Common myeloid progenitor, CD34-positive (primary cell): ENCODE measurements at places on chromosomes 3 and 15.
A peak's percentile ranks its signal among the peaks of the same experiment; 100 is the strongest.

- no peak for DNase-seq
Measured at GRCh38 chr15:82138306-82138705, 92.5 kb upstream of the MEX3B start.

DNA sequence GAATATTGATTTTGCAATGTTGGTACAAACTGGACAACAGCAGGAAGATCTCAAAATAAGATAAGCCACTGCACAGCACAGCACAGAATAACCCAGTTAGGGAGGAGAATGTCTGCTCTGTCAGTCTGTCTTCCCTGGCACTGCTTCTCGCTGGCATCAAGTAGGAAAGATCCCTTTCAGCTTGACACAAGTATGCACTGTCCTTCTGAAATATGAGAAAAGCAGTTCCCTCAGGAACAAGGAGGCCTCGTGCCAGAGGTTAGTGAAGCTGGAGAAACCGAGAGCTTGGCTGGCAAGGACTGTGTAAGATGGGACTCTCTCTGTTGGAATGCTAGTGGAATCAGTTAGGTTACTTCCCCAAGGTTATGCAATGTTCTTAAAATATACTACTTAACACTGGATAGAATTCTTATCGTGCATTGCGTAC is 59.1 kb downstream of the FMN1 start:
- DNase-seq = no peak

GRCh38 chr15:66236806-66237375 is 16.7 kb downstream of the MEGF11 start:
- DNase-seq = no peak

DNA sequence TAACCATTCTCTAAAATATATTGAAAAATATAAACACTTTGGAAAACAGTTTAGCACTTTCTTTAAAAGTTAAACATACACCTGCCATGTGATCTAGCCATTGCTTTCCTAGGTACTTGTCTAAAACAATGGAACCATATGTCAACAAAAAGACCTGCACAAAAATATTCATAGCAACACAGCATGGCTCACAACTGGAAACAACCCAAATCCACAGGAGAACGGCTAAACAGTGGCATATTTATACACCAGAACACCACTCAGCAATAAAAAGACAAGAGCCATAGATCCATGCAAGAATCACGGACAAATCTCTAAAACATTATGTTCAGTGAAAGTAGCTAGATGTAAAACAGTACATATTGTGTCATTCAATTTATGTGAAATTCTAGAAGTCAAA is 221.3 kb upstream of the UBE2E2 start:
- DNase-seq = no peak

DNA sequence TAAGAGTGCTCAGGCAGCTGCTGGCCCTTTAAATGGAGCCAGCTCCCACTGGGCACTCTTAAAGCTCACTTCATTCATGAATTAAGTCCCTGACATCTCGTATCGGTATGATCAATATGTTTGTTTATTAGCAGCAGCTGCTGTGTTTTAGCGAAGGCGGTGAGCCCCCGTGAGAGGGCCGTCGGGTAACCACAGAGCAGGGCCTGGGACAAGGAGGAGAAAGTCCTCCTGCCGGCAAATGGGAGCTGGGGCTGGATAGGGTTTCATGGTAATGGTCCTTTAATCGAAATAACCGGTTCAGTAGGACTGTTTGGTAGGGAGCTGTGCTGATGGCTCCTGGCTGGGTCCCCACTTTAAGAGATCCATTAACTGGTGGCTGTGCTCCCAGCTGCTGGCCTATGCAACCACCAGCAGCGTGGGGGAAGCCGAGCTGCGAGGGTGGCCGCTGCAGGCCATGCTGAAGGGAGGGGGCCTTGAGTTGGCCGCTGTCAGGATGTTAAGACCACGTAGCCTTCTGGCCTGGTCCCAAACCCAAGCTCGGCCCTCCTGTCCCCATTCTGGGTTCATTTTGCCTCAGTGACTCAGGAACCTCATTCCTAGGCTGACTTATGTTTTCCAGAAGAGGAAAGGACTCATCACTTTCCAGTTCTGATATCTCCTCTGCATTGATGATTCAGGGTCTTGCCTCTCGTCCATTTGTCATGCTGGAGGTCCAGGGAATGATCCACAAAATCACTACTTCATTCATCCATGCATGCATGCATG is 67.6 kb upstream of the NTRK3 start:
- no peak for DNase-seq

- DNase-seq = no peak
Measured at GRCh38 chr3:64903006-64903405, 215.2 kb upstream of the ADAMTS9 start.

- no peak for DNase-seq
Measured at GRCh38 chr3:65178703-65179102, 490.9 kb upstream of the ADAMTS9 start.

DNA sequence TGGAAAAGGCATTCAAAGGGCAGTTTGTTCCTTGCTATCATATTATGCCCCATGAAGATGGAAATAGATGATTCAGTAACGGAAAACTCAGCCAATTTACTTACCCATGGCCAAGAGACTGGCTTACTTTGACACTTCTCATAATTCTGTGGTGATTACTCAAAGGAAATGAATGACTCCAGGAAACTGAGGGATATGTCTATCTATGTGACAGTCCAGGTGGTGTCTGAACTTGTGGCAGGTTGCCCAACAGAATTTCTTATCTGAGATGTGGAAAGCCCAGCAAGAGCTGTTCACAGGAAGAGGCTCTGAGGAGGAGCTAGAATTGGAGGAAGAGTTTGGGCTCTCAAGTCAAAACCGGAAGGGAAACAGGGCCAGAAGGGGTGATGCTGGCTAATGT is 91.2 kb downstream of the KCNAB1 start:
- peak; percentile 13 for DNase-seq

- no peak for DNase-seq
Measured at GRCh38 chr3:175199961-175200360, 340.8 kb downstream of the NAALADL2 start.

- DNase-seq = no peak
Measured at GRCh38 chr15:80456517-80457492, 52.6 kb downstream of the ARNT2 start.

- DNase-seq = no peak
Measured at GRCh38 chr3:142418926-142419592, 28.8 kb downstream of the XRN1 start.

- DNase-seq = no peak
Measured at GRCh38 chr15:94061041-94061440, 170.3 kb upstream of the MCTP2 start.

GRCh38 chr3:193190146-193190786 is 50.8 kb upstream of the PLAAT1 start:
- DNase-seq = peak; percentile 59

DNA sequence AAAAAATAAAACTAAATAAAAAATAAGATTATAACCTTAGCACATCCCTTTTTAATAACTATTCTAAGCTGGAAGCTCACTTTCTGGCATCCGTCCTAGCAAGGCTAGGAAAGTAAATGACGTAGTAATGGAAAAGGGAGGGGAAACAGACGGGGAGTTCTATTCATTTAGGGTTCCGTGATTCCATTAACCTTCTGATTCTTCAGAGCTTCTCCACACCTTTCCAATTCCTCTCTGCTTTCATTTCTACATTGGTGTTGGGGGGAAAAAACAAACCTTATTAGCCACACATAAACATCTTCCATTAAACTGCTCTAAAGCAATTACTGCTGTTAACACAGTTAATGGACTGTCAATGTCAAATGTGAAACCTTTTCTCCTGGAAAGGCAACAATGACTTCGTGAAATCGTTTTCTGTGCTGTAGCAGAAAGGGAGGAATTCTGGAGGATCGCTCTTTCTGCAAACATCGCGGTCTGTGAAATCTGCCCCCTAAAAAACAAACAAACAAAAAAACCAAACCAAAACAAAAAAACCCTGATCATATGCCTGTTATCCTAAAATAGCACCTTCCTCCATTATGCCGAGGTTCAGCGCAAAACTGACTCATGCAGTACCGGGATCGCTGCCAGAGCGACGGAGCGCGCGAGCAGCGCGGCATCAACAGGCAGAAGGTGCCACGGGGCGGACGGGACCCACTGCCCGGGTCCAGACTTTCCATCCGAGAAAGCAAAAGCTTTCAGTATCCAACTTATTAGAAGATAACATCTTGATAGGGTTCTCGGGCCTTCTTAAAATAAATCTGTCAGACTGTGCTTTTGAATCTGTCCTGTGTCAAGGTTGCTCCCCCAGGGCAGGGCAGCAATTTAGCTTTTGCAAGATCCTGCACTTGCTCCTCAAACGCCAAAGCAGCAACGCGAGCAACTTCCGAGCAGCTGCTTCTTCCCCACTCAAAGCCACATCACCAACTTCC is 156.2 kb downstream of the FGF12 start:
- DNase-seq = peak; percentile 47

DNA sequence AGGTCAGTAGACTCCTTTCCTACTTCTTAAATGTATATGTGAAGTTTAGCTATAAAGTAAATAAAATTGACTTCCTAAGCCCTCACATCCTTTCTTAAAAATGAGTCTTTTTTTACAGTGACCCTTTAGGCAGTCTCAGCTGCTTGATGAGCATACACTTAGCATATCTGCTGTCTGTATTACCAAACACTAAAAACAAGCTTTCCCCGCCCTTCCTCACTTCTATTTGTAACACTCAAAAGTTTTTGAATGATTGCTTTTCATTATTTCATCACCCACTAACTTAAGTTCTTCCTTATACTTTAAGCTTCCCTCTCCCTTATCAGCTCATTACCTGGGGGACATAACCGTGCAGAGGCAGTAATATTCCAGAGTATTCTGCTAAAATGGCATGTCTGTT is 89.4 kb downstream of the PLOD2 start:
- DNase-seq = no peak
